HL-60 (cell line): ENCODE measurements at places on chromosomes 7 and 10.

DNA sequence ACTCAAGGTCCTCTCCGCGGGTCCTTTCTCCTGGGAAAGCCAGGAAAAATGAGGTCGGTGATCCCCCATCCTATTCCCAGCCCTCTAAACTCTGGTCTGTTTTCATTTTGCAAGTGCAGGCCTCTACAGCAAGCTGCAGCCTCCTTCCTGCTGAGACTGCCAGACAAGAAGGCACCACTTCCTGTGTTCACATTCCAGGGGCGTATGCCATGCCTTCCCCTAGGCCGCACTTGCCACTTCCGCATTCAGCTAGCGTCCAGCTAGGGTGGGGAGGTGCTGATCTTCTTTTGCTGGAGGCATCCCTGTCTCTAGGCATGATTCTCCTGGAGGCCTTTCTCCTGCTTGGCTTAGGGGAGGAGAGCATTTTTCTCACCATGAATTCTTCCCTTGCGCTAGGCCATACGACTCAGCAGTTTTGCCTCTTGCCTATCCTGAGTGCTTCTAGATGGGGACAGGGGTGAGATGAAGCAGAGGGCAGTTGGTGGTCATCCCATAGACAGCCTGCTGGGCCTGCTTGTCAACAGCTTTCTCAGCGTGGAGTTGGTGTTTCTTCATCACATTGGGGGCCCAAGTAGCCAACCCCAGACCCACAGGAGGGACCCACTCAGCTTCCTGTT is 328.9 kb downstream of the RPS24 start:
- peak; percentile 87 for DNase-seq

DNA sequence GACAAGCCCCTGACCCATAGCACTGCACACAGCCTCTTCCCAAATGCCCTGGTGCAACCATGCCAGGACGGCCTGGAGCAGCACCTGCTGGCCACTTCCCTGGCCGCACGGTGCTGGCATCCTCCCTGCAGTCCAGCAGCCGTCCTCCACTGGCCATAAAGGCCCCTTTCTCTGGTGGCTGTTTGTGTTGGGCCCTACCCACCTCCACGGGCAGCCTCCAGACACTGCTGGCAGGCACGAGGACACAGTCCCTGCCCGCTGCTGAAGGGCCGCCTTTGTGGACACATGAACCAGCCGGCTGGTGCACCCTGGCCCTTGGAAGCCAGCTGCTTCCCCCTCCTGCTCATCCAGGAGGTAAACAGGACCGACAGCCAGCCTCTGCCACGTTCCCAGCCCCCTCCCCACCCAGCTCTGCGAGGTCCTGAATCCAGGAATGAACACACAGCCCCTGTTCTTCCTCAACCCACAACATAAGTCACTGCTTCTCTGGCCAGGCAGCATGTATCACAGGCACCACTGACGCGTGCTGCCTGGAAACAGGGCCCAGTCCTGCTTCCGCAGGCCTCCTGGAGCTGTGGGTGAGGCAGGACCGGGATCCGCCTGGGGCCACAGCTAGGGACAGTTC is 43.8 kb downstream of the SPOCK2 start:
- DNase-seq, result no peak

GRCh38 chr10:58175990-58176900 is 91.4 kb downstream of the IPMK start:
- no peak for DNase-seq

- DNase-seq, result no peak
Observed at GRCh38 chr7:24587853-24588252, 14.6 kb downstream of the PALS2 start.

DNA sequence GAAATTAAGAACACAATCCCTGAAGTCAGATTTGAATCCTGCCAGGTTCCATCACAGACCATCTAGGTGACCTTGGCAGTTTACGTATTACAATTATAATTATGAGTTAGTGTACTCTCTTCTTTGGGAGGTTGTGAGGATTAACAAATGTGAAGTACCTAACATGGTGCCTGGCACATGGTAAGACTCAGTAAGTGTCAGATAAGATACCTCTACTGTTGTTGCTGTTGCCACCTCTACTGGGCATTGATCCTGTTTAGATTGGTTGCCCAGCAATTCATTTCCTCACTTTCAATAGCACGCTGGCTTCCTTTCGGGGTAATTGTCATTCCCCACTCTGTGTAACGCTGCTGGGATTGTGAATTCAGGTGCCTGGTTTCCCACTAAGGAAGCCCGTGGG is 31.7 kb upstream of the HGF start:
- no peak for DNase-seq

DNA sequence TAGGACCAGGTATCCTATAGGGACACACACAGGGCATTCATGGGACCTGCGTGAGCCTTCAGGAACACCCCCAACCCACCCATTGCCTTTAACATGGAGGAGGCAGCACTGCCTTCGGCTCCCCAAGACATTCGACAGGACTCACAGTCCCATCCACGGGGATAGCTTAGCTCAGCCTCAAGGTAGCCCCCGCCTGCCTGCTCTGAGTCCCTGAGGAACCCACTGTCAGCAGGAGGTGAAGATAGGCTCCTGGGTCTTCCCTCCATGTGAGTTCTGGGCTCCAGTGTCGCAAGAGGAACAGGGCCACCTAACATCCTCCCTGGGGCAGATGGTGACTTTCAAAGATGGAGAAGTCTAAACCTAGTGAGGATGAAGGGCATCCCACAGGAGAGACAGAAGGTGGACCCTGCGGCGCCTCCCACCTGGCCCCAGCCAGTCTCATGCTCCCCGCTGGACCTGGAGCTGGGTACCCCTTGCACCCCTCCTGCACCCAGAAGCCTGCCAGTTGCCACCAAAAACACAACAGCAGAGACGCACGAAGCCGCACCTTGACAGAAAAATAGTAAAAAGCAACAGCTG is 4.9 kb upstream of the ADIRF start:
- DNase-seq, result no peak

GRCh38 chr7:711922-712380 is 14.5 kb upstream of the DNAAF5 start:
- DNase-seq, result no peak

GRCh38 chr7:152553671-152554317 is 118.0 kb upstream of the KMT2C start:
- DNase-seq, result no peak

- DNase-seq, result no peak
Observed at GRCh38 chr7:154792436-154793055, 210.4 kb downstream of the PAXIP1 start.

DNA sequence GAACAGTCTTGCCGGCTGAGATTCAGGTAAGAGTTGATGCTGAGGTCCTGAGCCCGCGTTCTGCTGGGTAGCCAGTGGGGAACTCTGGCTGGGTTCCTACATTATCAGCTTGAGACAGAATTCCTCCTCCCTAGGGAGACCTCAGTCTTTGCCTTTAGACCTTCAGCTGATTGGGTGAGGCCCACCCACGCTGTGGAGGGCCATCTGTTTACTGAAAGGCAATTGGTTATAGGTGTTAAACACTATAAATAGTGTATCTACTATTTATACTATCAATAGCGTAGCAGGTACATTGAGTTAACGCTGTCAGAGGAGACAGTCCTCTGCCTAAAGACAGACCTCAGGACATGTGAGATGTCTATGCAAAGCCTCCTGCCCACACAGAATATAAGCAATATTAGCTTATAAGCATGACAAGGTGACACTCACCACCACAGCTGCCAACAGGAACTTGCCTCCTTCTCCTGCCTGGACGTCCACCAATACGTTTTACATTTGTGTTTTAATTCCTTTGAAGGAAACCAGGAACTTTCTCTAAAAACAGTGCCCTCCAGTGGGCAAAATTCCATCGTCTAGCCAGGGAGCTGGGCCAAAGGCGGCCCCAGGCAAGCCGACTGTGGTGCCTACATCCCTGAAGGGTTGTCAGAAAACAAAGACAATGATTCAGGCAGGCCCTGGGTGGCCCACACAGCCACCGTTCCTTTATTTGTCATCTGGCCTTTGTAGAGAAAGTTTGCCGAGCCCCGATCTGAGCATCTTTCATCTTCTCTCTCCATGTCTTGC is 58.8 kb downstream of the INSIG1 start:
- DNase-seq, result no peak

GRCh38 chr7:133911724-133912123 is 215.4 kb upstream of the LRGUK start:
- DNase-seq, result no peak

- DNase-seq, result peak; percentile 67
Observed at GRCh38 chr7:73715648-73716317, 3.7 kb downstream of the STX1A start.

- DNase-seq, result no peak
Observed at GRCh38 chr10:101670635-101671034, 24.3 kb downstream of the FBXW4 start.

- DNase-seq, result no peak
Observed at GRCh38 chr10:6221971-6222751, 19.4 kb downstream of the PFKFB3 start.

DNA sequence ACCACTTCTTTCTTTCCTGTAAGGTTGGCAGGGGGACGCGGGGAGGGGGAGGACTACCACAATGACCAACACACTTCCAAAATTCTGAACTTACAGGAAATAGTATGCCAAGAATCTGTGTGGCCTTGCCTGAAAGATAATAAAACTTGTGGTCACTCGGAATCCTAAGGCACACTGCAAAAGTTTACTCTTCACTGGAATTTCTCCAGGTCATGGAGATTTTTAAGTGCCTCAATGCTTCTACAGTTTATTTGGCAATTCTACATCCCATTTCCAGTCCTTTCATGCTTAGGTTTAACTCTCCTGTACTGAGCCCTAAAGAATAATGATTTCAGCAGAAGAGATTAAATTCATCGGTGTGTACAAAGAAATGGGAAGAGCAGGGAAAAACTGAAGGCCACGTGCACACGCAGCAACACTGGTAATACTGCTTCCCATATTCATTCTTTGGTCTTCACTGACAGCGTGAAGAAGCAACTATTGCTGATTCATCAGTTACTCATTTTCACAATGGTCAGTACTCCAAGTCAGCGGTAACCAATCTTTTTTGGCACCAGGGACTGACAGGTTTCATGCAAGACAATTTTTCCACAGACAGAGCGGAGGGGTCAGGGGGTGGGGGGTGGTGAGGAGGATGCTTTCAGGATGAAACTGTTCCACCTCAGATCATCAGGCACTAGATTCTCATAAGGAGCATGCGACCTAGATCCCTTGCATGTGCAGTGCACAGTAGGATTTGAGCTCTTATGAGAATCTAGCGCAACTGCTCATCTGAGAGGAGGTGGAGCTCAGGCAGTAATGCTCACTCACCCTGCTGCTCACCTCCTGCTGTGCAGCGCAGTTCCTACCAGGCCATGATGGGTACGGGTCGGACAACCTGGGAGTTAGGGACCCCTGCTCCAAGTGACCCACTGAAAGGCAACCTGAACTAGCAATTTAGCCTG is 9.8 kb downstream of the LARP4B start:
- DNase-seq, result no peak

- DNase-seq, result no peak
Observed at GRCh38 chr7:70694971-70695794, 436.8 kb upstream of the GALNT17 start.

DNA sequence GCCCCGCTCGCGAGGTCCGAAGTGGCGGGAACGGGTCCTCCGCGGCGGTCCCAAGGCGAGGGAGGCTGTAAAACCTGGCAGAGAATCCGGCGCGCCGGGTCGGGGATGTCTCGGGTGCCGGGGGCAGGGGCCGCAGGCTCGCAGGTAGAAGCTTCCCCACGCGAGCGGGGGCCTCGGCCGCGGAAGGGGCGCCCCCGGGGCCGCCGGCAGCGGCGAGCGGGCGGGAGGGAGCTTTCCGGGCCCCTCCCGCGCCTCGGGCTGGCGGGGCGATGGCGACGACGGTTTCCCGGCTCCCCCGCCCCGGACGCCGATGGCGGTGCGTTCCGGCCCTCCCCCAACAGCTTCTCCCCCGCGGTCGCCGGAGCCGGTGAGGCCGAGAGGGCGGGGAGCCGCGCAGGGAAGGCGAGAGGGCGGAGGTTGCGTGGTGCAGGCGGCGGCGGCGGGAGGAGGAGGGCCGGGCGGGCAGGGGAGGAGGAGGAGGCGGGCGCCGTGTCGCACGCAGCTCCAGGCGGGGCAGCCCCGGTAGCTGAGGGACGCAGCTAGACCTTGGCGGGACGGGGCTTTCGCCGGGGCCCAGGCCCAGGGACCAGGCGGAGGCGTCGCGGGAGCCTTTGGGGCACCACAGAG is at the start of gene CUL1:
CUL1 (plus strand) TSS at position 507 of the 627 bp plus-strand sequence. CDS start 31,220 bp downstream, outside the sequence.
- no peak for DNase-seq

- no peak for DNase-seq
Observed at GRCh38 chr10:118412932-118413331, 70.8 kb upstream of the FAM204A start.

DNA sequence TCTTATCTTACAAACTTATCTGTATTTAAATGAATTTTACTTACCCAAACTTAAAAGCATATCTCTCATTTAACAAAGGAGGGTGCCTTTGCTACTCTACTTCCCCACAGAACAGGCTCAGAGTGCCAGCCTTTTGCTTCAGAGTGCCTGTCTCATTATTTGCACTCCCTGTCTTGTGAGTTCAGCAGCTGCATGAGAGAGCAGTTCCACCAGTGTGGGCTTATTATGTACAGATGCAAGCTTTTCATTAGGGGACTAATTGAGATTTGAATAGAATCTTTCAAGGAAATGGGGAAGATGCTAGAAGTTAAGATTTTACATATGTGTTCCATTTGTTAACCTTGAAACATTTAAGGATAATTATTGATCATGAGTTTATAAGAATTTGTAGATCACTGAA is 310.2 kb upstream of the LRRN3 start:
- no peak for DNase-seq

GRCh38 chr10:33777223-33777622 is 442.8 kb upstream of the NRP1 start:
- no peak for DNase-seq

DNA sequence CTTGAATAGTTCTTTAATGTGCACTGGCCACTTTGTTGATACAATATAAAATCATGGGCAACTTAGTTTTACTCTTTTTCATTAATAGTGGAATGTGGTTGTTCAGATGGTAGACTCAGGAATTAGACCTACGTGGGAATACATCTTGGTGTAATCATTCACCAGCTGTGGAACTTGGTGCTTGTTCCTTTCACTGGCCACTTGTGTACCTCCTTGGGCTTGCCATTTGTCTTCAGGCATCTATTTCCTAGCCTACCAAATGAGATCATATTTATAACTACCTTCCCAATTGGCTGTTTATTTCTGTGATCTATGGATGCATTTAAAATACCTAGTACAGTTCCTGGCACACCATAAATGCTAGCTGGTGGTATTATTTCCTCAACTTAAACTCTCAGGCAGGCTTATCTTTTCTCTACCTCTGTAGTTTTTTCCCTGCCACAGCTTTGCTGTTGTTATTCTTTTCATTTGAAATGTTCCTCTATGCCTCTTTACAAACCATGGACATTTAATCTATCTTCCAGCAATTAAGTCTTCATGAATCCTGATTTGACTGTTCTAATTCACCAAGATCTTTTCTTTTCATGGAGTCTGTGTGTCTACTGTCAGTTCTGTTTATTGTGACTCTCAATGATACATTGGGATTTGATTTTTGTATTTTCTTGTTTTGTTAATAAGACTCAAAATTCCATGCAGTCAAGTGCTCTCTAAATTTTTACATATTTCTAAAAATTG is 113.0 kb downstream of the ADAM22 start:
- no peak for DNase-seq

GRCh38 chr7:50273301-50273700 is 31.2 kb upstream of the IKZF1 start:
- no peak for DNase-seq

GRCh38 chr7:121945066-121945465 is 72.1 kb downstream of the PTPRZ1 start:
- DNase-seq, result no peak
